ENCODE measurements at places on chromosomes 13 and 19.

DNA sequence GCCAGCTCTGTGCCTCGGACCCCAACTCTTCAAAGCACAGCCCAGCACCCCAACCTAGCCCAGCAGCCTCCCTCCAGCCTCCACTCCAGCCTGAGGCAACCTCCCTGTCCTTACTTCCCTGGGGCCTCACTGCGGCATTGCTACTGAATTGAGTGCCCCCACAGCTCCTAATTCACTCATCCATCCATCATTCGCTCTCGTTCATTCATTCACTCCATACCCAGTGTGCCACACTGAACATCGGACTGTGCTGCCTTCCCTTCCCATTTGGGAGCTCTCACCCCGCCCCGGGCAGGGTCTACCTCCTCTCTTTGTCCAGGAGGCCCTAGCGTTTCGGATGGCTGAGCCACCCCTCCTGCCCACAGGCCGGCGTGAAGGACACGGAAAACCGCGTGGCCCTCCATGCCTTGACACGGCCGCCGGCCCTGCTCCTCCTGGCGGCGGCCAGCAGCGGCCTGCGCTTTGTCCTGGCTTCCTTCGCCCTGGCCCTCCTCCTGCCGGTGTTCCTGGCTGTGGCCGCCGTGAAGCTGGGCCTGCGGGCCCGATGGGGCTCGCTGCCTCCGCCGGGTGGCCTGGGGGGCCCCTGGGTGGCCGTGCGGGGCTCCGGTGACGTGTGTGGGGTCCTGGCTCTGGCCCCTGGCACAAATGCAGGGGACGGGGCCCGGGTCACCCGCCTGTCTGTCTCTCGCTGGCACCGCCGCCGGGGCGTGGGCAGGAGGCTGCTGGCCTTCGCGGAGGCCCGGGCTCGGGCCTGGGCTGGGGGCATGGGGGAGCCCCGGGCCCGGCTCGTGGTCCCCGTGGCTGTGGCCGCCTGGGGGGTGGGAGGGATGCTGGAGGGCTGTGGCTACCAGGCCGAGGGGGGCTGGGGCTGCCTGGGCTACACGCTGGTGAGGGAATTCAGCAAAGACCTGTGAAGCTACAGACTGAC is 1.3 kb downstream of the NAT14 start:
- no peak for DNase-seq

DNA sequence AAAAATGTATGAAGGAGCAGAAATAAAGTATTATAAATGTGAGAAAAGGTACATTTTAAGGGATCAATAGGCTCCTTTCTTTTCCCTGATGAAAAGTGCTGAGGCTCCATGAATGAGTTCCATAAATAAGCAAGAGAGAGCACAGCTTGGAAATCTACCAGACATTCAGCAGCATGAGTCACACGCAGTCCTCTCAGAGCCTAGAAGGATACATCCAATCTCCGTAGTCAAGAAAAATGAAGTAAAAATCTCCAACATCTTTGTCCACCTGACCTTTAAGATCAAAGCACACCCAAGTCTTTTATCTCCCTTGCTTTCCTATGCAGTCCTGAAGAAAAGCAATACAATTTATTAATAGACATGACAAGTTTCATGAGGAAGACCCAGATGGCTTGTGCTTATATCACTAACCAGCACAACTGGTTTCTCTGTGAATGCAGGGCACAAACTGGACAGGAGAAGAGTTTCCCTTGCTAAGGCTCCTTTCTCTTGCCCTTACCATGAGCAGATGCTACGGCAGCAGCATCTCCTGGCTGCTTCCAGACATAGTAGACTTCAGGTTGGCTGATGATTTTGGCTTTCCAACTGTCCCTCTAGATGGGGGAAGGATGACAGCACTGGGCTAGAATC is 730.8 kb downstream of the EFNB2 start:
- no peak for DNase-seq

- no peak for DNase-seq
Observed at GRCh38 chr19:30755581-30755980, 383.4 kb downstream of the ZNF536 start.

DNA sequence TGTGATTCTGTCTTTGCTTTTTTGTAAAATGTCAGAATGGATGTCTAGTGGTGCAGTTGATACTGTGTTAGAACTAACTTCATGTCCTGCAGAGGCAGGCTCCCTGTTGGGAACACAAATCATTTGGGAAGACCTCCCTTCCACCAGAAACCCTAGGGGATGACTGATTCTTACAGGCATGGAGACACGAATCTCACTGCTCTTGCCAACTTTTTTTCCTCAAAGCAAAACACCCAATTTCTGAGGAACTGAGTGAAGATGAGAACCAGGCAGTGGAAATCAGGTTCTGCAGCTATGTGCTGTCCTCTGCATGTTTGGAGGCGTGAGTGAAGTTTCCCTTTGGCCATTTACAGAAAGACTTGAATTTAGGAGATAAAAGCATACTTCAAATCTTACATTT is 87.5 kb upstream of the CSNK1A1L start:
- DNase-seq = no peak

DNA sequence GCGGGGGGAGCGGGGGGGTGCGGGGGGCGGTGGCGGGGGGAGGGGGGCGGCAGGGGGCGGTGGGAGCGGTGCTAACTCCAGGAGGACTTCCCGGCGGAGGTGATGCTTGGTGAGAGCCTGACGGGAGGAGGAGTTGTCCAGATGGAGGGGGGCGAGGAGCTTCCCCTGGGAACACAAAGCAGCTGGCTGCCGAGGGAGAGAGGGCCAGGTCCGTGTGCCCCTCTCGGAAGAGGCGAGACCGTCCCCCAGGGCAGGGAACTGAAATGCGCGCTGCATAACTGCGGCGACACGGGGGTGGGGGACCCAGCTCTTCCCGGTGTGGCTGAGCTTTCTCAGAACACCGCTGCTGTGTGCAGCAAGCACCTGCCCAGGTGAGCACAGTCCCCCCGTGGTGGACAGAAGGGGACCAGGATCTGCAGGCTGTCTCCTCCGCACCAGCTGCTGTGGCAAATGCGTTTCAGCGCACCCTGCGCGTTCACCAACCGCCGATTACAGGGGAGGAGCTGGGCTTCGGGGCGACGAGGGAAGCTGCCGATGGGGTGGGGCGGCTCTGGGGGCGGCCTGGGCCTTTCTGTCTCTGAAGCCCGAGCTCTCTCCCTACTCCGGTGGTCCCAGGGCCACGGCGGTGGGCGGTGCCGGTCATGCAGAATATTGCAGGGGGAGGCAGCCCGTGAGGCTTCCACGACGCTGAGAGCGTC is 54.7 kb upstream of the F7 start:
- DNase-seq = no peak

DNA sequence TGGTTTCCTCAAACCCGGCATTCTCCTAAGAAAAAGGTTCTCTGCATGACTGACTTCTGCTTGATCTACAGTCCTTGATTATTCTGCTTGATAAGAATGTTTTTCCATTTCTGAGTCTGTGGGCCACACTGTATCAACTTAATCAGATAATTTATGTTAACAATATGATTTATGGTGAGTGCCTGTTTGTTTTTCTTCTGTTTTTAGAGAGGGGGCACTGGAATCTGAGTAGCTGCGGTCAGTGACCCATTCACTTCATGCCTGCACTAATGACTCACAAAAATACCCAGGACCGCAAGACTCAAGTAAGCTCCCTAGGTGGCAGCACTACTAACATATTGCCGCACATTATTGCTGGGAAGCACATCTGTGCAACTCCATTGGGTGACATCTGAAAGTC is 542.3 kb upstream of the ATXN8OS start:
- DNase-seq = no peak

- DNase-seq = no peak
Observed at GRCh38 chr13:20351281-20352022, 119.3 kb upstream of the GJB6 start.

- no peak for DNase-seq
Observed at GRCh38 chr19:55490478-55491432, 2.5 kb downstream of the SSC5D start.

- peak; percentile 83 for DNase-seq
Observed at GRCh38 chr19:50556282-50557008, 11.8 kb downstream of the LRRC4B start.

DNA sequence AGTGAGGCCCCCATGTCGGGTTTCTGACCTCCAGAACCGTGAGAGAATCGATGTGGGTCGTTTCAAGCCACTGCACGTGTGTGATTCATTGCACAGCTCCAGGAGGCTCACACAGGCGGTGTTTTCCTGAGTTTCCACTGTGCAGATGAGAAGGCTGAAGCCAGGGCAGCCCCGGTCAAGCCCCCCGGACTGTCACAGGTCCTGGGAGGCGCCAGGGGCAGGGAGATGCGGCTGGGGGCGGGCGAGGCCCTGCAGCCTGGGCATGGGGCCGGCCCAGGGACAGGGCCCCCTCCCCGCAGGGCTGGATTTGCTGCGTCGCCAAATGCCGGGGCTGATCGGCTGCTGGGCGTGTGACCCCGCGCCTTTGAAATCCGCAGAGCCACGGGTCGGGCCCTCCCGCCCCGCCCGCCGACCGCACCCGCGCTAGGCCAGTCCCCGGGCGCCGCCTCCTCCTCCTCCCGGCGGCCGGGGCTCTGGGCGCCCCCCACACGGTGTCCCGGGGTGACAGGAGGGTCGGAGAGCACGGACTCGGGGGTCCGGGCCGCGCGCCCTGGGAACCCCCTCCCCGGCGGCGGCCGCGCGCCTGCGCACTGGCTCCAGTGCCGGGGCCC is 9.9 kb upstream of the MKNK2 start:
- DNase-seq = peak; percentile 66

- DNase-seq = no peak
Observed at GRCh38 chr19:7927605-7928333, 1.8 kb upstream of the CTXN1 start.

DNA sequence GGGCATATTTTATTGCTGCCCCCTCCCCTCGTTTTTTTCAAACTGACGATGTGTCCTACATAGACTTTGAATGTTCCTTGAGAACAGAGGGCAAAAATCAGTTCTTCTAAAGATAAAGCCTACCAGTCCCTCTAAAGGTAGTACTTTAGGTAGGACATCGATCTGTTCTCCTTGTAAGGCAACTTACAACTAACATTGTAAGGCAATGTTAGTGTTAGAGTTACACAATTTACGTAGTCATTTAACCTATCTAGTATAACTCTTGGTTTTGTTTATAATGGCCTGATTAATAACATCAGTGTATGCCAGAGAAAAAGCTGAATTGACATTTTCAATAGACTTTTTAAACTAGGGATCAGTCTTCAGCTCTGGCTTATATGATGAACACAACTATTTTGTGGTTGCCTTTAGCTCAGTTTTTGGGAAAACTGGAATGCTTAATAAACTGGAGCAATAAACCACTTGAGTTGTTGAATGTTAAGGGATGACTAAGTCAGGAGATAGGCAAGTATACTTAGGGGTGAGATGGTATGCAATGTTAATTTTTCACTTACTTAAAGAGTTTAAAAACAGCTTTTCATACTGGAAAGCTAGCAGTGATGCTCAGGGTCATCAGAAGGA is 2.2 kb downstream of the NDFIP2 start:
- DNase-seq = no peak

GRCh38 chr13:80524447-80525215 is 183.7 kb upstream of the SPRY2 start:
- no peak for DNase-seq

DNA sequence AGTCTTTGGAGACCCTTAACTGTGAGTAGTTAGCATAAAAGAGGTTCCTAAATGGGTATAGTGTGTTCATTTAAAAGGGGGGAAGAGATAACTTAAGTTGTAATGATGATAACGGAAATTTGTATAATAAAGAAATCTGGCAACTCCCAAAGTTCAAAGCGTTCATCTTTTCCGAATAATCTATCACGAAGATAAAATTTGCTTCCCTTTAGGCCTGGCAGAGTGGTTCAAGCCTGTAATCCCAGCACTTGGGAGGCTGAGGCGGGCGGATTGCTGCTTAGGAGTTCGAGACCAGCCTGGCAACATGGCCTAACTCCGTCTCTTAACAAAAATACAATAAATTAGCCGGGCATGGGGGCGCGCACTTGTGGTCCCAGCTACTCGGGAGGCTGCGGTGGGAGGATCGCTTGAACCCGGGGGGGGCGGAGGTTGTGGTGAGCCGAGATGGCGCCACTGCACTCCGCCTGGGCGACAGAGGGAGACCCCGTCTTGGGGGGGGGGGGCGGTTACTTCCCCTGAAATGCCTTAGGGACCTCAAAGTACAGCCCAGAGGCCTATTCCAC is 934 bp downstream of the N4BP2L2 start:
- peak; percentile 44 for DNase-seq

- DNase-seq = no peak
Observed at GRCh38 chr19:56308792-56309191, 5.8 kb downstream of the ZSCAN5A start.

DNA sequence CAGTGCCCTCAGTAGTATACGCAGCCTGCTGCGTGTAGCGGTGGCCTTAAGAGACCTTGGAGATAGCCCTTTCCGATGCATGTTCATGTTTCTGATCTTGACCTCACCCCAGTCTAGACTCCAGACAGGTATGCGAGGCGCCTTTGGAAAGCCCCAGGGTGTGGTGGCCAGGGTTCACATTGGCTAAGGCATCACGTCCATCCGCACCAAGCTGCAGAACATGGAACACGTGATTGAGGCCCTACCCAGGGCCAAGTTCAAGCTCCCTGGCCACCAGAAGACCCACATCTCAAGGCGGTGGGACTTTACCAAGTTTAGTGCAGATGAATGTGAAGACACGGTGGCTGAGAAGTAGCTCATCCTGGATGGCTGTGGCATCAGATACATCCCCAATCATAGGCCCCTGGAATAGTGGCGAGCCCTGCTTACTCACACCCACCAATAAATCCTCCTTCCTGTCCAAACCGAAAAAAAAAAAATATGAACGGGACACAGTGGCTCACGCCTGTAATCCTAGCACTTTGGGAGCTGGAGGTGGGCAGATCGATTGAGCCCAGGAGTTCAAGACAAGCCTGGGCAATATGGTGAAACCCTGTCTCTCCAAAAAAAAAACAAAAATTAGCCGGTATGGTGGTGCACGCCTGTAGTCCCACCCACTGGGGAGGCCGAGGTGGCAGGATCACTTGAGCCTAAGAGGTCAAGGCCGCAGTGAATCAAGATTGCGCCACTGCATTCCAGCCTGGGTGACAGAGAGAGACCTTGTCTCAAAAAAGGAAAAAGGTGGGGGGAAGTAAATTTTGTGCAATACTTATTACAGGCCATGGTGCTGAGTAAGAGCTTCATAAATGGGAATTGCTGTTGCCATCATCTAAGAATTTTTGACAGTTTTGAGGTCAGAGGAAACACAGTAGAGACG is 12.4 kb upstream of the CBLC start:
- DNase-seq = no peak

DNA sequence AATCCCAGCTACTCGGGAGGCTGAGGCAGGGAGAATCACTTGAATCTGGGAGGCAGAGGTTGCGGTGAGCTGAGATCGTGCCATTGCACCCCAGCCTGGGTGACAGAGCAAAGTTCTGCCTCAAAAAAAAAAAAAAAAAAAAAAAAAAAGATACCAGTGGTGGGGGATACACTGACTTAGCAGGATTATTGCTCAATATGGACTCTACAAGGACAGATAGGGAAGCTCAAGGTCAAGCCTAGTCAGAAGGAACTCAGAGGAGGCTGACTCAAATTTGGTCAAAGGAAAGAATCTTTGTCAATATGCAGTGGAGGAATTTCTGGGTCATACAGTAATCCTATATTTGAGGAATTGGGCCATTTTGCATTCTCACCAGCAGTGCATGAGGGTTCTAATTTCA is 6.7 kb upstream of the DIAPH3 start:
- DNase-seq = no peak

Measured in stimulated activated CD4-positive, alpha-beta T cell treated with anti-CD3 and anti-CD28 coated beads, Interleukin-2, amount 100 ng/mL, for 24 hours (primary cell).